Esophagus muscularis mucosa (tissue), 4 donors: ENCODE measurements at places on chromosomes 6 and 20.
A peak's percentile ranks its signal among the peaks of the same experiment; 100 is the strongest.

- no peak for DNase-seq
These were observed 202.2 kb upstream of the PCSK2 start for GRCh38 chr20:17024513-17025119.

DNA sequence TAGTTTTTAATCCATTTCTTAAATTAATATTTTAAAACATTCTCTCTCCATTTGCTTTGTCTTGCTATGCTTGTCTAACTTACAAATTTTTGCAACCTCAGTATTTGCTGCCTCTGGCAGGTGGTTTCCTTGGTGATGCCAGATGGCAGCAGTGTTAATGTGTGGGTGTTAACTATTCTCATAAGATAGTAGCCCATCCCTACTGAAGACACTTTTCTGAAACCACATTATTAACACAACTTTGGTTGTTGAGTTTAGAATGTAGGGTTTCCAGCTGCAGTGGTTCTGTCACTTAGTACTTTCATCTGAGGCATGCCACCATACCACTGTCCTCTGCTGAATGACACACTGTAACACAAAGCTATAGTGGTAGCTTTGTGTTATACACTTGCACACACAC lies 75.1 kb downstream of the MYO6 start:
- DNase-seq = no peak

DNA sequence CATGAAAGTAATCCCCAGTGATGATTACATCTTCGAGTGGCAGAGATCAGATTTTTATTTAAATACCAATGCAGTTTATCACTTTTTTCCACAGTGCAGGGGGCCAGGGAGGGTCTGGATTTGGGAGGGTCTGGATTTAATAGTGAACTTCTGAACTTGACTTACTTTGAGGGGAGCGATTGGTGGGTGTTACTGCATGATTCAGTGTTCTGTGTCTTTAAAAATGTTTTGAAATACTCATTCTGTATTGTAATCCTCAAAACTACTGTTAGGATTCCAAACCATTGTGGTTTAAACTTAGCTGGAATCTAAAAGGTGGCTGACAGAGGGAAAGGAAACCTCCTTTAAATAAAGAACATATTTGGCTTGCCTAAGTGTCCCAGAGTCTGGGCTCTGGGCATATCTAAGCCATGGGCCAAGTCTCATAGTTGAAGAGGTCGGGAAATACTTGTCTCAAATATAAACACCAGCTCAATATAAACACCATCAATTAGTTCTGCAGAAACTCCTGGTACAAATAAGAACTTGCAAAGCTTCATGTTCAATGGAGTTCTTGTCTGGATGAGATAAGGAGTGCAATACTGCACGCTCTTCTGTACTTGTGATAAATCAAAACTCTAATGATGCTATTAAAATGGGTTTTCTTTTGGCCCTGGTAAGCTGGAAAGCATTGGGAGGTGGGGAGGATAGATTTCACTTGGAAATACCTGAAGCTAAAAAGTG lies 14.4 kb downstream of the JARID2 start:
- DNase-seq = no peak

- peak; percentile 68 for DNase-seq
These were observed 364.3 kb upstream of the ID4 start for GRCh38 chr6:19472850-19473249.

GRCh38 chr6:143098054-143098671 lies 37.5 kb downstream of the AIG1 start:
- DNase-seq = no peak

DNA sequence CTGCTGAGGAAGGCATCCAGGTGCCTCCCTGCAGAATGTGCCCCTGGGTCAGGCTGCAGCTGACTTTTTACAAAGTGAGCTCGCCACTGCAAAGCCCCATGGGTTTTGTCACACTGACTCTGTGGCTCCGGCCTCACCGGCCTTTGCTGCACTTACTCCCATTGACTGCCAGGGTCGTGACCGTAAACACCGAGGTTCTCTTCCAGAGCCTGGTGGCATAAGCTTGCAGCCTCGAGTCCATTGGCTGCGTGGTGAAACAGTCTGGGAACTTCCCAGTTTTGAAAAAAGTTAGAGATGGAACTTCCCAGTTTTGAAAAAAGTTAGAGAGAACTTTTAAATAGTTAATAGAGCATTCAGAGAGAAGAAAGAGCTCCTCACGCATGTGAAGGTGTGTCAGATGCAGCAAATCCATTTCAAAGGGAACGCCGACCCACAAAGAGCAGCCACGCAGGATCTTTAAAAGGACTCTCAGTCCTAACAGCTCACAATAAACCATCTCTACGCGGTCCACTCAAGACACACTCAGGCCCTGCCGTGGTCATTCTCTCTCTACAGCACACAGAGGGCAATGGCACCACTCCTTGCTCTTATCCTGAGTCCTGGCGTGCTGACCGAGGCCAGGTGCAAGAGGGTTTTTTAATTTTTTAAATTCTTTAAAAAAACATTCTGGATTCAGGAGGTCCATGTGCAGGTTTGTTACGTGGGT lies 12.8 kb downstream of the RAMACL start:
- no peak for DNase-seq

- DNase-seq = no peak
These were observed 33.2 kb upstream of the PAQR8 start for GRCh38 chr6:52328729-52329128.

DNA sequence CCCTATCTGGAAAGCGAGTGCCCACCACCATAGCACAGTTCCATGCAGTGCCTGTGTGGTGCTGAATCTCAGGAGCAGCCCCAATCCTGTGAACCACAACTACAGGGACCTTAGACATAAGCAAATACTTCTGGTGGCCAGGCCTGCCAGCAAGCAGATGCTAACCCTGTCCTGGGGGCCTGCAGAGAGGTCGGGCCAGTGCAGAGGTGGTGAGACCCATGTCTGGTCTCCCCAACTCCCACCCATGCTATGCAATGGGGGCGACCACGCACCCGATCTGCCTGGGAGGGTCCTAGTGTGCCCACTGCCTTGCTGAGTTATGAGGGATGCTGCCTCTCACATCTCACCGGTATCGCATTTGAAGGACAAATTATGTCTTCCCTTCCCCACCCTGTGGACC lies 151.6 kb upstream of the ZNF337 start:
- DNase-seq = no peak

GRCh38 chr20:56875803-56876202 lies 246.7 kb downstream of the TFAP2C start:
- no peak for DNase-seq

GRCh38 chr6:169176361-169176991 lies 77.2 kb downstream of the THBS2 start:
- DNase-seq = no peak

DNA sequence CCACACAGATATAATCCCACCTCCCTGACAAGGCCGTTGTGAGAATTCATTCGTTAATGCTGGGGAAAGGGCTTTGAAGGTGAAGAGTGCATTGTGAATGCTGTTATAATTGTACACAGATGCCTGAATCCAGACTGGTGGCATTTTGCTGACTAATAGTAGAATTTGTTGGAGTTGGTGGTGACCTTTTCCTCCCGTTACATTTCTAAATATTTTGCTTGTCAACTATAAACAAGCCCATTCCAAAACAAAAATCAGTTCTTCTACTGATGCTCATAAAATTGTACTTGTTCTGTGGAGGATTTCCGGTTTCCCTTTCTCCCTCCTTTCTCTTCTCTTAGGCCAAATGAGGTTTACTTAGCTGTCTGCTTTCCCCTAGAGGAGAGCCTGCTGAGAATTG lies 253.1 kb upstream of the SUPT3H start:
- DNase-seq = no peak

DNA sequence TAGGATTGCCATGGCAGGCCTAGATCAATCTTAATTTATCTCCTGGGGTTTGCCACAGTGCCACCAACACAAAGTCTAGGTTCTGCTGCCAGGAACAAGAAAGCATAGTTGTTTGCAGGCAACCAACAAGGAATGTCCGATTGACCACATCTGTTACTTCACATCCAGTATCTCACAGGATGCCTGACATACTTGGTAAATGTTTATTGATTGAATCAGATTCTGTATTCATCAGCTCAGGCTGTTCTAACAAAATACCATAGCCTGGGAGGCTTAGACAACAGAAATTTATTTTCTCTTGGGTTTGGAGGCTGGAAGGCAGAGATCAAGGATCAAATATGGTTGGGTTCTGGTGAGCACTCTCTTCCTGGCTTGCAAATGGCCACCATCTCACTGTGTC lies 26.3 kb upstream of the MC3R start:
- DNase-seq = no peak

GRCh38 chr6:13433709-13434121 lies 53.7 kb downstream of the GFOD1 start:
- no peak for DNase-seq

DNA sequence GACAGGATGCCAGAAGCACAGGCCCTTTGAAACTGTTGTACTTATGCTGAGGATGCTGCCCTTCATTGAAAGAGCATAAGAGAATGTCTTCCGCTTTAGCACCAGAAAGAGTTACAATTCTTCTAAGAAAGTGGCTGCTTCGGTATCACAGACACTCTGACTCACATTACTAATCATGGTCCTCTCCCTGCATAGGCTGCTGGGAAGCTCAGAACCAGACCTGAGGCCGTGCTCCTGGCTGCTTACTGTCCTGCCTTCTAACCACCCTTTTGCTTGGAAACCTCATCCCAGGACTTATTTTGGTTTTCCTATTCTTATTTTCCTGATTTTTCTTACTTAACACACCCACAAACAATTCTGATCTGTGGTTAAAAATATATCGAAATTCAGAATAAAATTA lies 22.9 kb downstream of the LYRM4 start:
- DNase-seq = no peak

- DNase-seq = no peak
These were observed 9.4 kb upstream of the FRMD1 start for GRCh38 chr6:168088161-168089053.

- no peak for DNase-seq
These were observed 773 bp downstream of the SMAP1 start for GRCh38 chr6:70668499-70668812.

DNA sequence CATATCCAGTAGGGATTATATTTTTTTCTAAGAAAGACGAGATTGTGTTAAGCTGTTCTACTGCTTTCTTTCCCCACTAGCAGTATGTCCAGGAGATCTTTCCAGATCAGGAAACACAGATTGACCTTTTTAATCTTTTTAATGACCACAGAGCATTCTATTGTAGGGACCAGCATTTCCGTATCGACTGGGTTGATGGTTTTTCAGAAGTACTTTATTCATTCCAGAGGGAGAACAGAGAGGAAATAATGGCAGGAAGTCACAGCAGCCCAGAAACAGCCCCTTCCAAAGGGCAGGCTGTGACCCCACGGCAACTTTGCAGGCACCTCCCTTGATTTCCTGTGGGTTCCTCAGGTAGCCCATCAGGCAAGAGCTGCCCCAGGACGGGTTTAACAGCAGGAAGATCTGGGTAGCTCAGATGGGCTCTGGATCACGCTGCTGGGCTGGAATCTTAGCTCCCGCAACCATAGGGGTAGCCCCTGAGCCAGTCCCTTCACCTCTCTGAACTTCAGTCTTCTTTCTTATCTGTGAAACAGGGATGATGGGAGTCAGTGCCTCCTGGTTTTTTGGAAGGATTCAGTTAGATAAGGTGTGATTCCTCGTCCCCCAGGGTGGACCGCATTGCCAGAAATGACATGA lies 23.8 kb upstream of the CHMP4B start:
- no peak for DNase-seq

DNA sequence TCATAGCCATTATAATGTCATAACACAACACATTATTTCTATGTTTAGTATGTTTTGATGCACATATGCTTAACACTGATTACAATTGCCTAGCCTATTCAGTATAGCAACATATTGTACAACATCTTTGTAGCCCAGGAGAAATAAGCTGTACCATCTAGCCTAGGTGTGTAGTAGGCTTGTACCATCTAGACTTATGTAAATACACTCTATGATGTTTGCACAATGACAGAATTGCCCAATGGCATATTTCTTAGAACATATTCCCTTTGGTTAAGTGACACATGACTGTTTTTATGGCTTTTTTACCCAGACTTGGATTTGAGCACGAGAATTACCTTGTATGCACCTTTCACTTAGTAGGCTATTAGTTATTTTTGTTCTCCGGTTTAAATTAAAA lies 64.5 kb upstream of the HIVEP1 start:
- no peak for DNase-seq

DNA sequence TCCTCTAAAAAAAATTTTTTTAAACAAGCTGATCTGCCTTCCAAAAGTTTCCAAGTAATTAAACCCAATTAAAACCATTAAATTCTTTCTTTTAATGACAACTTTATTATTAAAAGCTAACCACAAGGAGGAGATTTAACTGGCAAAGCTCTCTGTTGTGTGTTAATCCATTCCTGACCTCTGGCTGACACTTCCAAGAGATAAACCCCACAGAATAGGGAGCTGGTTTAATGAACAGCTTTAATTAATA lies 230.8 kb downstream of the EYA2 start:
- DNase-seq = no peak

- DNase-seq = no peak
These were observed 185.4 kb upstream of the GRIK2 start for GRCh38 chr6:101208152-101208551.

DNA sequence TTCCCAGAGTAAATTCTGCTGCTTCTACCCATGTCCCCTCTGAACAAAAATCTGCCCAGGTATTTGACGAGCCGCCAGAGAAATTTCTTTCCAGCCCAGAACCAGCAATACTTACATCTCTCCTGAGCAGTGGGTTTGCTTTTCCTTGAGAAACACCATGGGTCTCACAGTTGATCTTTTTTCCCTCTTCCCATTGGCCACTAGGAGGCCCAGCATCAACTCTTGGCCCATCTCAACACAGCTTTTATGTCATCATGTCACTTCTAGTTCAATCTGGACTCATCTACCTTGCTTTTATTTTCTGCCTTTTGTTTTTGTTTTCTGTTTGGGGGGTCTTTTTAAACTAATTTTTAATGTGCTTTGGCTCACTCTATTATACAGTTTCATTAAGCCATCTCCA lies 18.8 kb downstream of the MAFB start:
- no peak for DNase-seq

DNA sequence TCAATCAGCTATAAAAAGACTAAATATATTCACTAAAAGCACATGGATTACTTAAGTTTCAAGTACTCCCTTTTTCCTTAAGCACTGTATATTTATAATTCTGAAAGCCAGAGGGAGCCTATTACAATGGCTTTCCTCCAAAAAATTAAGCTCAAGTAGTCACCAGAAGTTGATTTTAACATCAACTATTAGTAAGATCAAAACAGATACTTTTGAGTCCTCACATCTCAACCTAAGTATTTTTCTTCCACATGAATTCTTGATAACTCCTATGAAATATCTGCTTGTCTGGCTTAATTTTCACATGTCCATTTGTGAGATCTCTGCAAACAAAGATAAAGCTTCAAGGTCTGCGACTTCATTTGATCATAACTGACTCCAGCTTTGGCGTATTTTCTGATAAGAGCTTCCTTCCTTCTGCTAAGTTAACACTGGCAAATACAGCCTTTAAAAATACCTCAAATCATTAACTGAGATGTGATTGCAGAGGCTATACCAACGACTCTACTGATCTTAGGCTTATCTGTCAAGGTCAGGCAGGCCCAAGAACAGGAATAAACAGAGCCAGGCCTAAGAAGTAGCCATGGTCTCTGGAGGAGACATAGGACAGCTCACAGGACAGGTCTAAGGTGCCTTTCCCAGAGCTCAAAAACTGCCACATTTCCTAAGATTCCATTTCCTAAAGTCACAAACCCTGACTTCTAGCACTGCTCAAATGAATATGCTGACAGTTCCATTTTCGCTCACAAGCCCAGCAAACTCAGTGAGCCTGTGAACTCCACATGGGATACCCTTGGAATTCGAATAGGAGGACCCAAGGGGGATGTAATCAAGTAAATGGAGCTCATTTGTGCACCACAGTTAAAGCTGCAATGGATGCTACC lies 10.0 kb downstream of the SNX5 start:
- DNase-seq = no peak
